ENCODE measurements at places on chromosomes 2 and 18. TPM values are rescaled to one million over a fixed set of nuclear protein-coding genes. Genes with fewer than 3 reads are reported as not detected.

The ID2 gene
- 48.0 TPM for total RNA-seq

DNA sequence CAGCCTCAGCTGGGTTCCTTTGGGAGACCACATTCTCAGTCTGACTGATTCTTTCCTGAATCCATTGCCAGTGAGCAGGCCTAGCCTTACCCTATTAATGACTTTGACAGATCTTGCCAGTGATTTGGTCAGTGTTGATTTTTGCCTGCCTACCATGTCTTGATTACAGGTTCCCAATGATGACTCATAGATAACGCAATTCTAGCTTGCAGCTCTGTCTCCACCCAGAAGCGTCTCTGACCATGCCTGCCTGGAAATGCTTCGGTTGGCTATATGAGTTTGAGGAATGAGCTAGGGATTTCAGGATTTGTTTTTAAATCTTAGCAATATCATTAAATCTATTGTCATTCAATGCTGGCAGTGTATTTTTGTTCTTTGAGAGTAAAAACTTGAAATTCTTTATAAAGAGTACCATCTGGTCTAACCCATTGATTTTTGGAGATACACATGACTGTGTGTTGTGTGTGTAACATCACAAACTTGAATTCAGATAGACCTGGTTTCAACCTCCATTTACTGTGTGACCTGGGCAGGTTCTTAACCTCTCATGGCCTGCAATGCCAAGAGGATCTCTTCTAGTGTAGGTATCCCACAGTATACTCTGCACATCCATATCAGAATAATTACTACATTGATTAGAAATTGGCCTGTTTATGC, 57.0 kb downstream of the CCDC150 start:
- DNase-seq = no peak

- no peak for DNase-seq
Measured at GRCh38 chr2:15364561-15364960, 196.6 kb downstream of the NBAS start.

GRCh38 chr2:239275847-239276831, 124.7 kb downstream of the HDAC4 start:
- DNase-seq = peak; percentile 27

- no peak for DNase-seq
Measured at GRCh38 chr2:134508391-134508790, 210.4 kb downstream of the TMEM163 start.

DNA sequence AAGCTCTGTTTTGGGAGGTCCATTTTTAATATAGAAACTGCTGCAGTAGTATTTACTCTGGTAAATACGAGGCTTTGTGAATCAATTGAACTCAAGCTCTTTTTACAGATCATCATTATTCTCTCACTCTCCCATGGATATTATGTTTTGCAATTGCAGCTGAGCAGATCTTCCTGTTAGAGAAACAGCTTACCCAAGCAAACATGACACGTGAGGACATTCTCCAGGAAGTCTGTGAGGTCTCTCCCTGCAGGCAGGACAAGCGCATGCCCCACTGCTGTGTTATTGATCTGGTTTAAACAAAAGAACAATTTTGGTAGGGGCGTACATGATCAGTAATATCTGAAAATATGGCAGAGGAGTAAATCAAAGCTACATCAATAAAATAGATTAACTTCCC, 72.1 kb downstream of the COL6A3 start:
- DNase-seq = no peak

GRCh38 chr2:2660789-2661355, 329.8 kb upstream of the MYT1L start:
- DNase-seq = no peak

- DNase-seq = no peak
Measured at GRCh38 chr18:7980656-7981055, 413.5 kb downstream of the PTPRM start.

DNA sequence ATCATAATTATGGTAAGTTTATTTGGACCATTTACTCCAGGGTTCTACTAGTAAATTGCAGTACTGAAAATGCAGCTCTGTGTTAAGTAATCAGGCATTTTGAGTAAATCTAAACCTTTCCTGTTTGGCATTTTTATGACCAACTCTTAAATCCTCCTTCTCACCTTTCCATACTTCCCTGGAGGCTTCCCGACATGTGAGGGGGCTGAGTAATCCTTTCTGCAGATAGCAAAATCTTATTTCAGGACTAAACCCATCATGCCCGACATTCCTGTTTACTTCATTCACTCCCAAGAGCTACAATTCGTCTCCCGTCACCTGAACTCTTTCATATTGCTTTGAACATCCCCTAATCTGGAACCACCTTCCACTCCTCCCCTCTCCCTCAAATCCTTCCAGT, 296.6 kb downstream of the IKZF2 start:
- DNase-seq = no peak

Data from H9 (cell line).